ENCODE measurements at places on chromosomes 5 and 9.

GRCh38 chr9:137774775-137775386 lies 102.7 kb upstream of the CACNA1B start:
- no peak for DNase-seq

GRCh38 chr9:136823136-136824046 lies 15.6 kb downstream of the RABL6 start:
- DNase-seq, result no peak

DNA sequence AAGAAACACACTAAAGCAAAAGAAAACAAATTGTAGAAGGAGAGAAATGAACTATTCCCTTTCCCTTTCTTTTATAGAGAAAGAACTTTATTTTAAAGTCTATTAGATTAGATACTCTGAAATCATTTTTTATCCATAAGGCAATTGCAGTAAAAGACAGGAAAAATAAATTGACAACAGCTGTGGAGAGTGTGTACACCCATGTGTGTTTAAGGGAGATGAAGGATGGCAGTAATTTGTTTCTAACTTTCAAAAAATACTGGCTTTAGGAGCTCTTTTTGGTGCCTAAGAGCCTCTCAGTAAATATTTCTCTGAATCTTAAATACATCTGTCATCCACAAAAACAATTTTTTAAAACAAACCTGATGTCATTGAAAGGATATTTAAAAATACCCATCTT lies 18.3 kb upstream of the ARL14EPL start:
- no peak for DNase-seq

GRCh38 chr9:121239071-121239470 lies 28.9 kb upstream of the GSN start:
- no peak for DNase-seq

GRCh38 chr9:118306801-118307200 lies 602.6 kb downstream of the TLR4 start:
- DNase-seq, result no peak

DNA sequence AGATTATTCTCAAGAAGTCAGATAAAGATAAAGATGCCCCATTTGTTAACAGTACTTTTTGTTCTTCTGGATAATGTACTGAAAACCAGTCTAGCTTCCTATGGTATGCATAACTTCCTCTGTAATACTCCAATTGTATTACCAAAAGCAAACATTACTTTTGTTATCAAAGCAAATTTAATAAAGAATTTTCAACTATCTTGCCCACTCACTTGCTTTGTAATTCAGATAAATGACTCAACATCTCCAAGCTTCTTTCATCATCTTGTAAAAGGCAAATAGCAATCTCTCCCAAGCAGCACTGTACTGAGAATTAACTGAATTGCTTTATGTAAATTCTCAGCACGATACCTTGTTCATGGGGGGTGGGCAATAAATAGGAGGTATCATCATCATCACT lies 98.3 kb downstream of the NFIB start:
- DNase-seq, result no peak

GRCh38 chr9:134551644-134552348 lies 89.8 kb upstream of the COL5A1 start:
- no peak for DNase-seq

DNA sequence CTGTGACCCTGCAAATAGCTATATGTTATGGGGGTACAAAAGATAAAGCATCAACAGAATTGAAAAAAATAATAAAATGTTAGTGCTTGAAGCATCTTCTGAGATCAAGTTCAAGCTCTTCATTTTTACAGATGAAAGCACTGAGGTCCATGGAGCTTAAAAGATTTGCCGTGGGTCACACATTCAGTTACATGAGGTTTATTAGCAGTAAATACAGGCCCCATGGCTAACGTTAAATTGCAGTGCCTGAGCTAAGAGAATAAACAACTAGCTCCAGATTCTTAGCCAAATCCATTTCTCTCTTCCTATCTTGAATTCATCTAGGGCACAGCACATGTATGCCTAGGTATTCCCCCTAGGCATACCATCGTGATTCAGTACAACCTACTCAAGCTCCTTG lies 2052.7 kb upstream of the C9orf72 start:
- DNase-seq, result no peak

- no peak for DNase-seq
Observed at GRCh38 chr5:36614657-36615308, 8.4 kb downstream of the SLC1A3 start.

DNA sequence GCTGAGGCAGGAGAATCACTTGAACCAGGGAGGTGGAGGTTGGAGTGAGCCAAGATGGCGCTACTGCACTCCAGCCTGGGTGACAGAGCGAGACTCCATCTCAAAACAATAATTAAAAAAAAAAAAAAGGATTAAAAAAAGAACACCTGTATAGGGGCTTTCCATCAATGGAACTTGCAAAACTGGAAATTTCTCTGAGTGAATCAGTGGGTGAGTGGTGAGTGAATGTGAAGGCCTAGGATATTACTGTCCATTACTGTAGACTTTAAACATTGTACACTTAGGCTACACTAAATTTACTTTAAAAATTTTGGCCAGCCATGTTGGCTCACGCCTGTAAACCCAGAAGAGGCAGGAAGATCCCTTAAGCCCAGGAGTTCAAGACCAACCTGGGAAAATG lies 5.7 kb upstream of the RARS1 start:
- no peak for DNase-seq

DNA sequence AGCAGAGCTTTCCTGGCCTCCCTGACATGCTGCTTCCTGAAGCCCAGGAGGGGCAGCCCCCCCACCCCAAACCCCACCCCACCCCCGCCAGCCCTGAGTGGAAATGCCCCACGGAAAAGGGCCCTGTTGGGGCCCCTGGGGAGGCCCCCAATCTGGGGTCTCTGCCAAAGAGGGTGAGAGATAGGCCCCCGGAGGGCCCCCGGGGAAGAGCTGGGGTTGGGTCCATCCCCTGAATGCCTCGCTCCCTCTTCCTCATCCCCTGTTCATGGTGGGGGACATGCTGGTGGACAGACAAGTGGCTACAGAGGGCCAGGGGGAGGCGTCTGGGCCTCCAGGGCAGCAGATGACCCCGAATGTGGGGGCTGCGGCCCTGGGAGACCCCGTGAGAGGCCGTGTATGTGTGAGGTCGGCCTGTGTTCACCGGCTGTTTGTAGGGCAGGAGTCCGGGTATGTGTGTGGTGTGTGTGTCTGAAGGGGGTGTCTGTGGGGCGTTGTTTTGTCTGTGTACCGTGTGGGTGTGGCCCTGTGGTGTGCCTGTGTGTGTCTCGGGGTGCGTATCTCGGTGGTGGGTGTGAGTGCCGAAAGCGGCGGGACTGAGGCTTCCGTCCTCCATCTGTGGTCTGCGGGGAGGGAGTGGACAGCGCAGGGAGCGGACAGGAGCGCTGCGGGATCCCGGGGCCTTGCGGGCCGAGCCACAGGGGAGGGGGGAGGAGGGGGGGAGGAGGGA lies 11.3 kb downstream of the C9orf50 start:
- DNase-seq, result no peak

GRCh38 chr9:86994231-86994630 lies 46.9 kb upstream of the GAS1 start:
- DNase-seq, result no peak

- DNase-seq, result no peak
Observed at GRCh38 chr5:81849770-81850367, 99.0 kb upstream of the SSBP2 start.

GRCh38 chr9:93261735-93262523 lies 78.0 kb downstream of the WNK2 start:
- DNase-seq, result no peak

GRCh38 chr9:17322882-17323864 lies 188.3 kb downstream of the CNTLN start:
- DNase-seq, result no peak

DNA sequence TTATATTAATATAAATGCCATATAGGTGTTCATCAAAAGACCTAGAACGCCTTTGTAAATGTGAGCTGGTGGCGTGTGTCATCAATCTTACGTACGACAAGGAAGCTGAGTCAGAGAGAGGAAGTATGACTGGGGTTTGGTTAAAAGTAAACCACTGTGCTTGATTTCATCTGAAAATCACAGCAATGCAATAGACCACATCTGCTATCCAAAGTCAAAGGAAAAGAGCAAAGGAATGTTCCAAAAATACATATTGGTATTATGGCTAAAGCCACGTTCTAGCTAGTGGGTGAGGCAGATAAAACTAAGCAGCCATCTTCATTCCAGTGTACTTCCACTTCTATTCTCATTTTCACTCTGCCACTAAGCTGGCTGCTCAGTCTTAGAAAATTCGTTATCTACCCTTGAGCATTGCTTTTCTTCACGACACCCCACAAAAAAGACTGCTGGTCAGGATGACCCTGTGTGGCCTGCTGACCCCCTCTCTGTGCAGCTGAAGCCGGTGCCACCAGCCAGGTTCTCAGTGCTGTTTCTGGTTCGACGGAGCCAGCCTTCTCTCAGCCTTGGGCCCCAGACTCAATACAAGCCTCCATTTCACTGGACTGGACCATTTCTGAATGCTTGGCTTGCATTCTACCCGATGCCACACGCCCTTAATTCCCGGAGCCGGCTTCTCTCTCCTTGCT lies 23.8 kb downstream of the SHC3 start:
- DNase-seq, result no peak

- no peak for DNase-seq
Observed at GRCh38 chr5:81819556-81820317, 68.8 kb upstream of the SSBP2 start.

- no peak for DNase-seq
Observed at GRCh38 chr9:99605016-99605743, 216.5 kb upstream of the NR4A3 start.

DNA sequence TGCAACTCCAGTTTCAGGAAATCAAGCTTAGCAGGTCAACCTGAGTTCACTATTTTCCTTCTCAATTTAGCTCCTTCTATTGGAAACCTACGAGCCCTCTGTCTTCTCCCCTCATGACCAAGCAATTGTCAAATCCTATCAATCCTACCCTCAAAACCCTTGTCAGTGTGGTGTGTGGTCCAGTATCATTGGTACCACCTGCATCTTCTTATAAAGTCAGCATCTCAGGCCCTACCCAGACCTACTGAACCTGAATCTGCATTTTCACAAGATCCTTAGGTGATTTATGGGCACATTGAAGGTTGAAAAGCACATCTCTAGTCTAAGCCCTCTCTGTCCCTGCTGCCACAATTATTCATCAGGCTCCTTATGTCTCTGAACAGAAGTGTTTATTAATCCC lies 77.6 kb upstream of the NR4A3 start:
- no peak for DNase-seq

DNA sequence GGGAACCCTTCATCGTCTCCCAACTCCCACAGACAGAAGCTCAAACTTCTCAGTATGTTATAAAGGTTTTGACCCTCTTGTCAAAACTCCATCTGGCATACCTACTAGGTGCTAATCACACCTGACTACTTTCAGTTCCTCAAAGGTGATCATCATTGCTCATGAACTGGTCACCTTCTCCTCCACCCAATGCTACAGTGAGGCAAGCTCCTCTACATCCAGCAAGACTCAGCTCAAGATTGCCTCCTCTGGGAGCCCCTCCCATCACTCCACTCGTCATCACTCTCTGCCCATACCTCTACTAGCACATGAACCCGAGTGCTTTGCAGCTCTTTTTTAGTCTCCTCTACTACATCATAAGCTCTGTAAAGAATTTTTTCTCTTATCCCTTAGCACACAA lies 102.4 kb downstream of the LPAR1 start:
- no peak for DNase-seq

DNA sequence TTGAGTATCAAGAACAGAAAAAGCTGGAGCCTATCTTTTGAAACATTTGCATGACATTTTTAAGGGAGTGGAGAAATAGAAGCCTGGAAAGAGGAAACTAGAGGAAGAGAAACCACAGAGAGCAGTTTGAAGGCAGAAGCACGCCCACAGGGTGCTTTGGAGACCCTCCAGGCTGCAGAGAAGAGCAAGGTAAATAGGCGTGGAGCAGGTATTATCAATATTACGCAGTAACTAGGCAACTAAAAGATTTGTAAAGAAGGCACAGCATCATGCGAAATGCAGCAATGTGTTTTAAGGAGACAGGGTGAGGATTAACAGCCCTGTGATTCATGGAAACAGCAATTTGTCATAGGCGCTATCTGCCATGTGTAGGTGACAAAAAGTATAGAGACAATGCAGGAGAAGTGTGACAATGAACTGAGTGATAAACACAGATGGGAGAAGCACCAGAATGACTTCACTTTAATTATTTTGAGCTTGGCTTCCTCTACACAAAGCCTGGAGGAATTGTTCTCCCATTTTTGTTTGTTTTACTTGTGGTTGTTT lies 281.2 kb downstream of the BRINP1 start:
- no peak for DNase-seq

- DNase-seq, result no peak
Observed at GRCh38 chr9:124511426-124511840, 4.2 kb upstream of the NR5A1 start.

DNA sequence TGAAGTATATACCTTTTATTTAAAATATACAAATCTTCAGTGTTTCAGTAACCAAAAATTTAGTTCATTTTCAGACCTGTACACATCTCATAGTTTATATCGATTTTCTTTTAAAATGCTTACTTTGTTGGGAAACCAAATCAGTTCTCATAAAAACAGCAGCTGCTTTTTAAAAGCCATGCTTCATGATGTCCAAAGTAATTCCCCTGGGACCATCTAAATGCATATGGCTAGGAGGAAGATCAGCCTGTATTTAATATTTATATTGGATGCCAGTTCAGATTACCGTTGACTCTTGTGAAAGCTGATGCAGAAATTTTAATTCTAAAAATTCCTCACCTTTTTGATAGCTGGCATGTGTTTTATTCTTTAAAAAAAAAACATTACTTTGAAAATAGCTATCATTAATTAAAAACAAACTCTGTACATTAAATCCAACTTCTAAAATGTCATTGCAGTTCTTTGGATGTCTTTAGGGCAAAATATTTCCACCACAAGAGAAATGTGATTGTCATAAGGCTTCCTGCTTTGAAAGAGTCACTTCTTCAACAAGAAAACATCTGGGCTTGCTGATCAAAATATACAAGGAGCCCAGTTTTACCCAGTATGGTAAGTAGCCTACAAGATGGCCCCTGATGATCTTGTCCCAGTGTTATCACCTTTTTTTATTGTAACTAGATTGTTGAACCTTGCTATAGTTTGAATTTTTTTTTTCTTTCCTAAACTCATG lies 1242.9 kb upstream of the CDH6 start:
- DNase-seq, result no peak

- no peak for DNase-seq
Observed at GRCh38 chr5:181232593-181232992, 9.5 kb downstream of the TRIM41 start.

DNA sequence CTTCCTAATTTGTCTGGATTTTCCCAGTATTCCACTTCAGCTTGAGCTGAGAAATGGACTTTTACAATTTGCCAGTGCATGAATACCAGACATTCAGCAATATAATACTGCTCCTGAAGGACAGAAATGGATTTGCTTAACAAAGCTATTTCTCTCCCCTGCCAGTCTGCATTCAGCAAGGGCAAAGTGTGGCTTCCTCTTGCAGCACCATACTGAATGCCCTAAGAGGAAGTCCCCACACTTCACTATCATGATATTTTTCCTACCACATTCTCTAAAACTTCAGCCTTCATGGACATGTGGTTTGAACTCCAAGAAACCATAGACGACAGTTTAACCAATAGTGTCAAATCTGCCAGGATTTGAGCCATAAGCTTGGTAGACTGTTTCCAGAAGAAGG lies 19.8 kb upstream of the TLE4 start:
- DNase-seq, result no peak

Data from activated T-cell treated with anti-CD3 and anti-CD28 coated beads for 48 hours (primary cell).